ENCODE measurements at places on chromosomes 2 and 18.
A peak's percentile ranks its signal among the peaks of the same experiment; 100 is the strongest.

DNA sequence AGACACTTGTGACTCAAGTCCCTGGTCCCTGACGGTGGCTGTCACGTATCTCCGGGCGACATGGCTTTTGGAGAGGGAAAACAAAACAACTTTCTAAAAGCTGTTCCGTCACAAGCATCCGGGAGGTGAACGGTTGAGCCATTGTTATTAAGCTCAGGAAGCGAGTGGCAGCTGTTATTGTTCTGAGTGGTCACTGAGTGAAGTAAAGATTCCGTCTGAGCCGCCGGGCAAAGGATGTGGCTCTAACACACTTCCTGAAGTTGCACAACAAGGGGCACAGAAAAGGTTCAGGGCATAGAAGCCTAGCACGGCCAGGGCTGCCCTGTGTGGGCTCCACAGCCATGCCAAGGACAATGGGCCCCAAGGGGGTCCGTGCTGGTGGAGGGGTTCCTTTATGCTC lies 24.3 kb downstream of the INPP5D start:
- peak; percentile 71 for DNase-seq

DNA sequence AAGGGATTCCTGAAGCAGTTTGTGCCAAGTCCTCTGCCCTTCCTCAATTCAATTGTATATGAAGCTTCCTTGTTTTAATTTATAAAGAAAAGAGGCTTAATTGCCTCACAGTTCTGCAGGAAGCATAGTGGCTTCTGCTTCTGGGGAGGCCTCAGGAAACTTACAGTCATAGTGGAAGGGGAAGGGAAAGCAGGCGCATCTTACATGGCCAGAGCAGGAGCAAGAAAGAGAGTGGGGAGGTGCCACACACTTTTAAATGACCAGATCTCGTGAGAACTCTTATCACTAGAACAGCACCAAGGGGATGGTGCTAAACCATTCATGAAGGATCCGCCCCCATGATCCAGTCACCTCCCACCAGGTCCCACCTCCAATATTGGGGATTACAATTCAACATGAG lies 114.2 kb downstream of the SGPP2 start:
- DNase-seq, result no peak

DNA sequence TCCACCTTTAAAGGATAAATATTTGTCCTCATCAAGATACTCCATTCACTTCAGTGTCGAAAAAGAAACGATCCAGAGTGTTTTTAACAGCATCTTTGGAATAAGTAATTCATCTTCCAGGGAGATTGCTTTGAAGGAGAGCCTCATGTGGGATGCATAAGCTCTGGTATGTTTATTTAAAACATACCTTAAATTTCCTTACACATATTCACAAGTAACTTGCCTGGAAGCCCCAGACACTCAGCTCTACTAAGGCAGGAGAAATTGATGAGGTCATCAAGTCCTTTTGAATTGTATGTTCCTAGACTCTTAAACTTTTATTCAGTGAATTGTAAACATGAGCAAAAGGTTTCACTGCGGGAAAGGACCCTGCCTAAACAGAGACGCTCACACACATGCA lies 103.0 kb downstream of the CDK15 start:
- no peak for DNase-seq

- DNase-seq, result no peak
Observed at GRCh38 chr2:101153787-101154186, 2.6 kb upstream of the TBC1D8 start.

- DNase-seq, result no peak
Observed at GRCh38 chr18:48974304-48975119, 23.7 kb upstream of the SMAD7 start.

GRCh38 chr18:64799376-64799775 lies 650.5 kb upstream of the LINC00305 start:
- no peak for DNase-seq

DNA sequence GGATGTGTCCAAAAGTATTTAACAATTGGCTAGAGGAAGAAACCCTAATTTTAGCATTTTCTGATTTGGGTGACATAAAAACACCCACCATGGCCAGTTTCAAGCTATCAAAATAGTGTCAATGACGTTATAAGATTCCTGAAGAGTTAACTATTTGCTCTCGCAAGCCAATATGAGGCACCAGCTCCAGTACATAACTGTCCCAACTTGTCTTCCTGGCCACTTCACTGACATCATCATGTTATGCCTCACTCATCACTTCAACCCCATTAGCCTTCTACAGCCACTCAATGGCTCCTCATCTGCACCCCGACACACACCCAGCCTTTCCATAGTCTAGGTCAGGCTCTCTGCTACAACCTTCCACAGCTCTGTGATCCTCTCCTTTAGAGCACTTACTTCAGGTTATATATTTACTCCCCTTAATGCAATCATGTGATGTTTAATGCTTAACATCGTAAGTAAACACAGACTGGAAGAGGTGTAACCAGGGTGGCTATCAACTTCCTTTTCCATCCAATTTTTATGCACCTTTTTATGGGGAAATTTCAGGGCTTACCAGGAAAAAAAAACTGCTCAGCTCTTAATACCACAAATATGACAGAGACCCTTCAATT lies 158.7 kb downstream of the VWC2L start:
- no peak for DNase-seq

GRCh38 chr2:215903203-215903602 lies 110.1 kb downstream of the MREG start:
- DNase-seq, result no peak

DNA sequence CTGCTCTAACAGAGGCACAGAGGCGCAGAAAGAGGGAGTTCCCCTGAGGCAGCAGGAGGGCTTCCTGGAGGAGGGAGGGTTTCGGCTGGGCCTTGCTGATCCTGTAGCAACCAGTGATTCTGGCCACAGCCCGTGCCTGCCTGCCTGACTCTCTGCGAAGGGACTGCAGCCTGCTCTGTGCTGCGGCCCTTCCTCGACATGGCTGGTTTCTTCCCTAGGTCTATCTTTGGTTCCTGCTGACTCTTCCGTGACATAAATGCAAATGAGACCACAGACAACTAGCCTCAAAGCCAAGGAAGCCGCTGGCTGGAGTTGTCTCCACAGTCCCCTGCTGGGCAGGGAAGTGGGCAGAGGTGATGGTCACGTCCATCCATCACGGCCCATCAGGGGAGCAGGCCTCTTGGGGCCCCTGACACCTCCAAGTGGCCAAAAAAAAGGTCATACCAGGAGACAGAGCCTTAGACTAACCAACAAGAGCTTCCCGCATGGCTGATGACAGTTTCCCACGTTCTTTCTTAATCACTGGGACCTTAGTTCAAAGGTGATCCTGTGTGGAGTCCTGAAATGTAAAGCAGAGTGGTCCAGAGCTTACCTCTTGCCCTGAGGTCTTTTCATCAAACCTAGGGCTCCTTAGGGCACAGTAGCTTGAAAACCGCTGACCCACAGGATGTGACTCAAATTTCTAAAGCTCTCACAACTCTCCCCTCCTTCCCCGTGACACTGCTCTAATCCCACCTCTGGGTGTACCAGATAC lies 55.3 kb downstream of the HS1BP3 start:
- no peak for DNase-seq

DNA sequence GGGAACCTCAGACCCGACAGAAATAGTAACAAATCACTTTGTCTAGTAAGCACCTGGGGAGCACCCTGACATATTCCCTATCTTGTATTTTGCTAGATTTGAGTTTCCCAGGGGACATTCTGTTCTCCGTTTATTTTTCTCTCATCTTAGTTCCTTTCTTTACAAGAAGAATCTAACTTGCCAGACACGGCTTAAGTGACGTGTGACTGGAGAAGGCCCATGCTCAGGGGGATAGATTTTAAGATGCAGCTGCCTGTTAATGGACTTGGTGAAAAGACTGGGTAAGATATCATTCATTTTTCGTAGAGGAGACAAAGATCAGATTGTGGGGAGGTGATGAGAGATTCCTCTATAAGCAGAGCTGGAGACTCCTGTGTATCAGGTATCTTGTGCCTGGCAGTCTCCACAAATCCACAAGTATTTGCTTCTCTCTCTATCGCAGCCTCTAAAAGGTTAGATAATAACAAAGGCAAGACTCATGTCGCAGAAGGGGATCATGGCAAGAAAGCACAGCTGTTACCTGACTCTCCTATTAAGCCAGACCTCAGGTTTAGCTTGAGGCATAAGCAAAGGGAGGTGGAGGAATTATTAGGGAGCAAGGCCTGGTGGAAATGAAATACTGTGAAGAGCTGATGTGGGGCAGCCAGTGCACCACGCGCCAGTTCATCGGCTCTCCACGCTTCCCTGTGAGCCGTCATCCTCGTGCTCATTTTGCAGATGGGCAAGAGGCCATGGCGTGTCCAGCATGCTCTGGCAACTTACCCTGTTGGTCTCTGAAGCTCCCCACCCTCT lies 347.2 kb upstream of the TNP1 start:
- DNase-seq, result no peak

GRCh38 chr18:76507830-76508385 lies 12.9 kb upstream of the ZNF516 start:
- DNase-seq, result no peak

DNA sequence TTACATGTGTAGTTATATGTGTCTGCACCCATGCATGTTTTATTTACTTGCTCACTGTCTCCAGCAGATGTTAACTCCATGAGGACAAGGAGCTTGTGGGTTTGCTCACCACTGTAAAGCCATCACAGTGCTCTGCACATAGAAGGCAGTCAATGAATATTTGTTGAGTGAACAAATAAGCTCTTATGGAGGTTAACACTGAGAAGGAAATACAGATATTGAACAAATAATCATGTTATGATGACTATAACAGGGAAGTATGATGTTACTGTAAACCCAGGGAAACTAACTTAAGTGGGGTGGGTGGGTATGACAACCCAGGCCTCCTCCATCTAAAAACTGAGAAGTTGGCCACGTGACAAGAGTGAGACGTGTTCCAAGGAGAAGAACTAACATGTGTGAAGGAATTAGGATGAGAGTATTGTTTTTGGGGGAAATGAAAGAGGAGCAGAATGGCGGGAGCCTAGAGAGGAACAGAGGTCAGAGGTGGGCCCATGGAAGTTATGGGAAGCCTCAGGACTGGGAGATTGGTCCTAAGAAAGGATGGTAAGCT lies 6.0 kb upstream of the FAM117B start:
- no peak for DNase-seq

GRCh38 chr18:50218432-50219197 lies 23.7 kb upstream of the MYO5B start:
- DNase-seq, result no peak

GRCh38 chr2:164073101-164074074 lies 337.6 kb upstream of the FIGN start:
- no peak for DNase-seq

DNA sequence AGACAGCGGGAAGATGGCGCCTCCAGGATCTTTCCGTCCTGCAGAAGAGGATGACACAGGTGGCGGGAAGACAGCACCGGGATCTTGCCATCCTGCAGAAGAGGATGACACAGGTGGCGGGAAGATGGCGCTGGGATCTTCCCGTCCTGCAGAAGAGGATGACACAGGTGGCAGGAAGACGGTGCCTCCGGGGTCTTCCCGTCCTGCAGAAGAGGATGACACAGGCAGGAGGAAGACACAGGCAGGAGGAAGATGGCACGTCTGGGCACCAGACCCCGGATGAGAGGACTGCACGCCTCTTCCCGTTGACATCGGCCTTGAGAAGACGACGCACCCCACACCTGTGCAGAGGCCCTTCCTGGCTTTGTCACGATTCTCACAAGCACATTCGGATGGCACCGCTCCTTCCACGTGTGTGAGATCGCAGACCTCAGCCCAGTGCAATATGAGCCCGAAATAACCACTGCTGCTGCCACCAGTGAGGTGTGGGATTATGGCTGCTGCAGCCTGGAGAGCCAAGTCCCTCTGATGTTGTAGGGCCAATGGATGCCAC lies 79.4 kb upstream of the SNTG2 start:
- DNase-seq, result no peak

DNA sequence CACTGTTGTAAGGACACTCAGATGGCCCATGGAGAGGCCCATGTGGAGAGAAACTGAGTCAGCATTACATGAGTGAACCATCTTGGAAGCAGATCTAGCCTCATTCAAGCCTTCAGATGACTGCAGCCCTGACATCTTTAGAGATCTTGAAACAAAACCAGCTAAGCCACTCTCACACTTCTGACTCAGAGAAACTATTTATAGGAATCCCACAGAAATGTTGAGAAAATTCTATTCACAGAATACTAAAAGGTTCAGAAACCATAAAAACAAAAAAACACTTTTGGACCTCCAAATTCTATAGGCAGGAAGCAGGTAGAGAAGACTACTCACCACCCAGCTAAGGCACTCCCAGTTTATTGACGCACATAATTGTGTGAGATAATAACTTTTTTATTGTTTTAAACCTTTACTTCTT lies 8.7 kb downstream of the TMEM169 start:
- DNase-seq, result no peak

DNA sequence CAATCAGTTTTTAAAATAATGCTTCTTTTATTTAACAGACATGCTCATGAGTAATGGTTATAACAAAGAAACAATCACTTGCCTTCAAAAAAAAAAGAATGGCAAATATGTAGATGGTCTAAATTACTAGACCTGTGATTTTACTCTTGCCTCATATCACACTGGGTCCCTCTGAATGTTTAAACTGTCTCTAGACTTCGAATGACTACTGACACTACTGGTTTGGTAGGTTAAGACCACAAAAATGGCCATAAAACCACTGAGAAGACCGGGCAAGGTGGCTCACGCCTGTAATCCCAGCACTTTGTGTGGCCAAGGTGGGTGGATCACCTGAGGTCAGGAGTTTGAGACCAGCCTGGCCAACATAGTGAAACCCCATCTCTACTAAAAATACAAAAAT lies 5.1 kb upstream of the SELENOI start:
- no peak for DNase-seq

GRCh38 chr18:58005885-58006523 lies 38.0 kb upstream of the NEDD4L start:
- DNase-seq, result no peak

DNA sequence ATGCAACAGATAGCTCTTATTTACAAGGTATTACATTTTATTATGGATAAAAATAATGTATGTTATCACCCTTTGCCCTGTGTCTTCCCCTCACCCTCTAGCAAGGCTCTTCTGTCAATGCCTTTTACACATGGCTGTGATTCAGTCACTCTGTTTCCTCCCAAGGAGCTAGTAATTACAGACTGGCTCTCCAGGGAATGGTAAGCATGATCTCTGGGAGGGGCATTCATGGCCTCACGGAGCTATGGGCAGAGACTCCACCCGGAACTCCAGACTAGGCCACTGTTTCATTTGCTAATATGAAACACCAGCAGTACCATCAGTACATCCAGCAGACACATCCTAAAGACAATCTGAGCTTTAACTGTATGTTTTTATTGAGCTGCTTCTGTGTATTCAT lies 410.9 kb upstream of the CYRIA start:
- no peak for DNase-seq

DNA sequence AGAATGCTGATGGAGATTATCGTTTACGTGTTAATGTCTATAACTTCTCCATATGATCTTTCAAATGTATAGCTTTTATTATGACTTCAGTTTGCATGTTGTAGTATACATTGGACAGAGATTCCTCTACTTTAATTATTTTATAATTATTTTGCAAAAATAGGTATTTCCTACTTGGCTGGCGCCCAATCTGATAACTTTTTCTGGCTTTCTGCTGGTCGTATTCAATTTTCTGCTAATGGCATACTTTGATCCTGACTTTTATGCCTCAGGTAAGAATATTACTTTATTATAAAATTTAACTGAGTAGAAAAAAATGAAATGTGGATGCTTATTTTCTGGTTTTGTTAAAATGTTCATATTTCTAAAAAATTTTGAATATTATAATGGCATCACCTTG lies 18.1 kb upstream of the ADGRF3 start:
- no peak for DNase-seq

All from GDM1 (cell line).